ENCODE measurements at places on chromosomes 4 and X.

GRCh38 chr4:64777286-64777685, 368.0 kb upstream of the TECRL start:
- DNase-seq = no peak

DNA sequence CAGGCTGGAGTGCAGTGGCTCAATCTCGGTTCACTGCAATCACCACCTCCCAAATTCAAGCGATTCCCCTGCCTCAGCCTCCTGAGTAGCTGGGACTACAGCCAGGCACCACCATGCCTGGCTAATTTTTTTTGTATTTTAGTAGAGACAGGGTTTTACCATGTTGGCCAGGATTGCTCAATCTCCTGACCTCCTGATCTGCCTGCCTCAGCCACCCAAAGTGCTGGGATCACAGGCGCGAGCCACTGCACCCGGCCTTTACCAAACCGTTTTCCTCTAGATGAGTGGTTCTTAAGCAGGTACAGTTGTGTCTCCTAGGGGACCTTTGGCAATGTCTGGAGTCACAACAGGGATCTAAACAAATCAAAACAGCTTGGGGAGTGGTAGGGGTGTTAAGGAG, 11.6 kb downstream of the AMELX start:
- DNase-seq = no peak

- DNase-seq = no peak
These were observed 58.2 kb downstream of the WWC2 start for GRCh38 chr4:183157215-183157614.

DNA sequence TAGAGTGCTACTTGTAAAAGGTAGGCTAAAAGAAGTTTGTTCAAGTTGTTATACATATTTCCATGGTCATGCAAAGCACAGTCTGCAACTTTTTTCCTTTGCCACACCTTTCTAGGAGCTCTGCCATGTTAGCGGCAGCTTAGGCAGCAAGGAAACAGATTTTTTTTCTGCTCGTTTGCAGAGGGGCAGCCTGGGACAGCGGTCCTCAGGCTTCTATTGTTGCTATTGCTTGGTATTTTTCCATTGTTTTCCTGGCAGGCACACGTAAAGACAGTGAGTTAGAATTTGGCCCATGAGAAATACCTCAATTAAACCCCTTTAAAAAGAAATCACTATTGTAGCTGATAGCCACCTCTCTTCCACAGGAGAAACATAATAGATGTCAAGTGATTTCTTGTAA, 391.4 kb downstream of the SH2D1A start:
- DNase-seq = no peak

DNA sequence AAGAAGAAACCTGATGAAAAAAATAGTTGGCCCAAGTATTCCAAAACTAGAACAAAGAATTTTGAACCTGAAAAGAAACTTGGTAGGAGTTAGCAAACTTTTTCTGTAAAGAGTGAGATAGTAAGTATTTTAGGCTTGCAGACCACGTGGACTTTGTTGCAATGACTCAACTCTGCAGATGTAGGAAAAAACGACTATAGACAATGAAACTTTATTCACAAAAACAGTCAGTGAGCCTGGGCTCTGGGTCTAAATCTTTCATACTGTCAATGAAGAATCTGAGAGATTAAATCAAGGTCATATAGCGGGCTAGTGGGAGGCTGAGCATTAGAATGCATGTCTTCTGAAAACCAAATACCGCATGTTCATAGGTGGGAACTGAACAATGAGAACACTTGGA, 23.0 kb downstream of the SH3D19 start:
- DNase-seq = no peak

- no peak for DNase-seq
These were observed 350.9 kb downstream of the CAMK2D start for GRCh38 chr4:113410686-113411085.

DNA sequence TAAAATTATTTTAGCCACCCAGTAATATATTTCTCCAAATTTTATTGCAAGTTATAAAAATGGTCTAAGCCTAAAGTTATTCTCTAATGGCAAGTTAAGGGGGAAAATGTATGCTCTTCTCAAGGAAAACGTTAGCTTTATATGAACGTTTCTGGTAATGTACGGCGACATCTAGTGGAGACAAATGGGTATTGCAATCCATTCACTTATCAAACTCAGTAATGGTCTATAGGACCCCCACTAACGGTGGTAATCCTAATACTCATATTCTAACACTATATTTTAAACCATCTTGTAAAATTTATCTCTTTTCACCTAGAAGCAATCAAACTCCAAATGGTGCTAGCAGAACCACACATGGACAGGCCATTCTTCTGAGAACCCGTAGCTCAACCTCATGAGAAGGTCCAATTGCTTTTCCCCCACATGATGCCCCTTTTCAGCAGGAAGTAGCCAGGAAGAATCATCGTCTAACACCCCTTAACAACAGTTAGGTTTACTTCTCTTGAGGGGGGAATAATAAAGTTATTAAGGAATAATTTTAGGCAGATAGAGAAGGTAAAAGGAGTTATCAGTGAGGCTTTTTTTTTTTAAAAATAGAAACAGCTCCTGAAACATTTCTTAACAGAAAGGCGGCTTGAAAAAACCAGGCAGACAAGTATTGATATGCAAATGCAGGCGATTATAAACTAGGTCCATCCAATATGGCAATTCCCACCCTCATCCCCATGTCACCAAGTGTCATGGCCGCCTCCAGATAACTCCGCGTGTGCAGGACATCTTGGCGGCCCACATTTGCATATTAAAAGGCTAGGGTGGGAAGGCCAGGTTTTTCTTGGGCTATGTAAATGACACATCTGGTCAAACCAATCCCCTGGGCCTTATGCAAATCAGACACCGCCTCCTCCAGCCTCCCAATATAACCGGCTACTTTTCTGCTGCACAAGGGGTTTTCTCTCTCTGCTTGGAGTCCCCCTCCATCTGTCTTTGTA, 35.0 kb downstream of the NUDT11 start:
- no peak for DNase-seq

DNA sequence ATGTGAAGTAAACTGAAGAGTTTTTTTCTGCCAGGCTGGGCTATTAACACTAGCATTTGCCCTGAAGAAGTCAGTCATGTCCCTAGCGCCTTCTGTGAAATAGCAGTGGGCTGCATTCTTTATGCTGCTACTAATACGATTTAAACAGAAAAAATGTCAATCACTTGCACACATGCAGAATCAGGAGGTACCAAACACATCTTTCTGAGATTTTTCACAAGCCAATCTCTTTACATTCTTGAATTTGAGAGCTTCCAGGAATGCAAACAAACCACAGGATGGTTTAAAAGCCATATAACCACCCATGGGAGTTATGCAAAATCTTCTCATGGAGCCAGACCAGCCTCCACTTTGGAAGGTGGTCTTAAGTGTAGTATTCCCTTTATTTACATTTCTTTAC, 220.1 kb downstream of the IQCM start:
- DNase-seq = no peak

DNA sequence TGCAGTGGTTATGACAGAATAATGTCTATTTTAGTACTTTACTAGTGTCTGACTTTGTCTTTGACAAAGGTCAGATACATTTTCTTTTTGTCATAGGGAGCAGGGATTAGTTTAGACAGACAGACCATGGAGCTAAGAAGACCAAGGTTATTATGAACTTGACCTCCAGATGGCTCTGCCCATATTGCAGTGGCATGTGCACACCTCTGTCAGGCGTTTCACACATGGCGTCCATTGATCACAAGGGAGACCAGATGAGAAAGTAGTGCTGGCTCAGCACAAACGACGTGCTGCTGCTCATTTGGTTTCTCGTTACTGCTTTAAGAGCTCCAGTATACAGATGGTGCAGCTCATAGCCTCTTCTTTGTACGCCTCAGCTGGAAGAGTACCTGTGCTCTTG, 56.3 kb upstream of the HPSE start:
- DNase-seq = no peak

DNA sequence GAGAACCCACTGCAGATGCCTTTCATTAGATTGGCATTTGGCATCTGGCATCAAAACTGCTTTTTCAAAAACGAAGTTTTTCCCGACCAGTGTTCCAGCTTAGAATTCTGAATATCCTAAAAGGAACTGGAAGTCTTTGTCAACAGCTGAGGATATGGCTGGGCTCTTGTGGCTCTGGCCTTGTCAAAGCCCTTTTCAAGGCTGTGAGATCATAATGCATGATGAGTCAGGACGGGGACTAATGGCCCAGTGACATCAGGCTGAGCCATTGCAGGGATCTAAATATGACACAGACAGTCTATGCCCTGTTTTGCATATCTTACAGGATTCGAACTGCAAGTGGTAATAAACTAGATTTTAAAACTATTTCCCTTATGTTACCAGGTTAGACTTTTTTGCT, 306.4 kb downstream of the PTTG2 start:
- no peak for DNase-seq

- no peak for DNase-seq
These were observed 87.8 kb upstream of the NPNT start for GRCh38 chr4:105807496-105807895.

DNA sequence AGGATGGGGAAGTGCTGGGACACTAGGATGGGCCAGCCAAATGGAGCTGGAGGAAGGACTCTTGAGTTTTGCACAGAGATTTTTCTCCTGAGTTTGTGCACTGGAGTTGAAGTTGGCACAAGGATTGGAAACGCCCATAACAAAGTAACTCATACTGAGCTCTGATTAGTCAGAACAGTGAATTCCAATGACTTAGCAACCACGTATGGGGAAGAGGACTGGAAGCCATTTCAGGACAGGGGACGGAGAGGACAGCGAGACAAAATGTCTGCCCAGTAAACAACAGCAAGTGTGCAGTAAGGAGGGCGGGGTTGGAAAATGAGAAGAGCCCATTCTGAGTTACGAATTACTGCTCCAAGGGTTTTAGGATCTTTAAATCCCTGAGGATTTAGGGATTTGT, 5.9 kb downstream of the RIPPLY1 start:
- no peak for DNase-seq

DNA sequence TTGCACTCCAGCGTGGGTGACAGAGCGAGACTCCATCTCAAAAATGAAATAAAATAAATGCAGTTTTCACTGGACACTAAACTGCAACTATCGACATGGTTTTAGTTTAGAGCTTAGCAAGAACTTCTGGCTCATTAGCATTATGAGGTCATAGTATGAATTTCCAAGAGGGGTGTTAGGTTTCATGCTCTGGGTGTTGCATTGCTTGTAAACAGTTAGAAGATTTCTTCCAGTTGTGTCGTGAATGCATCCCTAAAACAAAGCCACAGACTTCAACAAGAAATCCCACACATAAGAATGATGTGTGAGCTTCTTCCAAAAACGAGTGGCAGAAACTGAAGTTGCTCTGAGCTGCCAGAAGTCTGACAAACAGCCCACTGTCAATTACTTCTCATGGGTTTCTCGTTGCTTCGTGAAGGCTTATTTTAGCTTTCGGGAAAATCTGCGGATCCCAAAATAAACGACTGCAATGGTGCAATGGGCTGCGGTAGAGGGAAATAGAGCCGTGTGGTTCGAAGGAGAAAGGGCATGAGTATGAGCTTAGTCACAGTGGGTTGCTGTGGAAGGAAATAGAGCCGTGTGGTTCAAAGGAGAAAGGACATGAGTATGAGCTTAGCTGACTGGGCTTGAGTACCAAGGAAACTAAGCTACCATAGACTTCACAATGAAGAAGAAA, 354.9 kb downstream of the DHRSX start:
- no peak for DNase-seq

DNA sequence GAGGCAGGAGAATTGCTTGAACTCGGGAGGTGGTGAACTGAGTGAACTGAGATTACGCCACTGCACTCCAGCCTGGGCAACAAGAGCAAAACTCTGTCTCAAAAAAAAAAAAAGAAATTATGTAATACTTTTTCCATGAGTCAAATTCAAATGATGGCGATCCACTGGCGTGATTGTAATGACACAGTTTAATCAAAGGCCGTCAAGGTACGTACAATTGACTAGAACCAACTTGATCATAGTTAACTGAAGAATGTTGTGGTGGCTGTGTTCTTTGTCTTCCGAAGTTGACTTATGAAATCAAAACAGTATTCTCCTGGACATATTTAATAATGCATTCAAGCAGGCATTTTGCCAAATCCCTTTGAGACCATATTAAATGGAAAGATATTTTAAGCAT, 318.6 kb upstream of the FAT1 start:
- DNase-seq = no peak

- no peak for DNase-seq
These were observed 54.4 kb downstream of the VGLL1 start for GRCh38 chrX:136586386-136586785.

- DNase-seq = peak; percentile 13
These were observed 17.3 kb downstream of the NIPAL1 start for GRCh38 chr4:48033825-48034413.

GRCh38 chrX:151984328-151984727, 9.9 kb upstream of the GABRE start:
- no peak for DNase-seq

GRCh38 chr4:173494013-173494970, 35.7 kb downstream of the HAND2 start:
- DNase-seq = peak; percentile 12

- no peak for DNase-seq
These were observed 52.9 kb upstream of the CXCL8 start for GRCh38 chr4:73687421-73687820.

- no peak for DNase-seq
These were observed 71.0 kb downstream of the GPAT3 start for GRCh38 chr4:83606898-83607297.

DNA sequence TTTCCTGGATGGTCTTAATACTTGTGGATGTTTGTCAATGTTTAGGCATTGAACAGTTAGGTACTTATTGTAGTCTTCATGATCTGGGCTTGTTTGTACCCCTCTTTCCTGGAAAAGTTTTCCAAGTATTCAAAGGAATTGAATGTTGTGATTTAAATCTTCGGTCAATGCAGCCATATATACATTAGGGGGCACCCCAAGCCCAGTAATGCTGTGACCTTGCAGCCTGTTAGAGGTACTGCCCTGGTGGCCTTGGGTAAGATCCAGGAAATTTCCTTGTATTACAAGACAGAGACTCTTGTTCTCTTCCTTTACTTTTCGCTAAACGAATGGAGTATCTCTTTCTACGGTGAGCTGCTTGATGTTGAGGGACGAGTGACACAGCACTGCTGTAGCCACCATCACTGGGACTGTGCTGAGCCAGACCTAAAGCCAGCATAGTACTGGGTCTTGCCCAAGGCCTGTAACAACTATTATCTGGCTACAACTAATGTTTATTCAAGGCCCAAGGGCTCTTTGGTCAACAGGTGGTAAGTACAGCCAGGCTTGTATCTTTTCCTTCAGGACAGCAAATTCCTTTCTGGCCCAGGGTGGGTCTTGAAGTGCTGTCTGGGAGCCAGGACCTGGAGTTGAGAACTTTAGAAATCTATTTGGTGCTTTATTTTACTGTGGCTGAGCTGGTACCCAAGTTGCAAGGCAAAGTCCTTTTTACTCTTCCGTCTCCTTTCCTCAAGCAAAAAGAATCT, 118.3 kb upstream of the ATOH1 start:
- no peak for DNase-seq

- DNase-seq = no peak
These were observed 57.3 kb upstream of the SLIT2 start for GRCh38 chr4:20194123-20195013.

DNA sequence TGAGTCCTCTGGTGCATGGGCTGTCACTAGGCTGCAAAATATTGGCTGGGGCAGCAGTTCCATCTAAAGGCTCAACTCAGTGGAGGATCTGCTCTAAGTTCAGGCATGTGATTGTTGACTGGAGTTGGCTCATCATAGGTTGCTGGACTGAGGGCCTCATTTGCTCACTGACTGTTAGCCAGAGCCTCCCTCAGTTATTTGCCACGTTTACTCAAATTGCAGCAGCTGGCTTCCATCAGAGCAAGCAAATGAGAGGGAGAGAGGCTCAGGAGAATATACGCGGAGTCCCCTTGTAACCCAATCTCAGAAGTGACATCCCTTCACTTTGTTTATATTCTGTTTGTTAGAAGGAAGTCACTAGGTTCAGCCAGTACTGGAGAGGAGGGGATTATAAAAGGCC, 54.1 kb downstream of the BMP3 start:
- DNase-seq = peak; percentile 1

GRCh38 chr4:76955182-76955581, 5.6 kb downstream of the SEPTIN11 start:
- no peak for DNase-seq

Measured in NCI-H146 (cell line).